Tibial nerve (tissue), 4 donors: ENCODE measurements at places on chromosomes 3 and 15.

DNA sequence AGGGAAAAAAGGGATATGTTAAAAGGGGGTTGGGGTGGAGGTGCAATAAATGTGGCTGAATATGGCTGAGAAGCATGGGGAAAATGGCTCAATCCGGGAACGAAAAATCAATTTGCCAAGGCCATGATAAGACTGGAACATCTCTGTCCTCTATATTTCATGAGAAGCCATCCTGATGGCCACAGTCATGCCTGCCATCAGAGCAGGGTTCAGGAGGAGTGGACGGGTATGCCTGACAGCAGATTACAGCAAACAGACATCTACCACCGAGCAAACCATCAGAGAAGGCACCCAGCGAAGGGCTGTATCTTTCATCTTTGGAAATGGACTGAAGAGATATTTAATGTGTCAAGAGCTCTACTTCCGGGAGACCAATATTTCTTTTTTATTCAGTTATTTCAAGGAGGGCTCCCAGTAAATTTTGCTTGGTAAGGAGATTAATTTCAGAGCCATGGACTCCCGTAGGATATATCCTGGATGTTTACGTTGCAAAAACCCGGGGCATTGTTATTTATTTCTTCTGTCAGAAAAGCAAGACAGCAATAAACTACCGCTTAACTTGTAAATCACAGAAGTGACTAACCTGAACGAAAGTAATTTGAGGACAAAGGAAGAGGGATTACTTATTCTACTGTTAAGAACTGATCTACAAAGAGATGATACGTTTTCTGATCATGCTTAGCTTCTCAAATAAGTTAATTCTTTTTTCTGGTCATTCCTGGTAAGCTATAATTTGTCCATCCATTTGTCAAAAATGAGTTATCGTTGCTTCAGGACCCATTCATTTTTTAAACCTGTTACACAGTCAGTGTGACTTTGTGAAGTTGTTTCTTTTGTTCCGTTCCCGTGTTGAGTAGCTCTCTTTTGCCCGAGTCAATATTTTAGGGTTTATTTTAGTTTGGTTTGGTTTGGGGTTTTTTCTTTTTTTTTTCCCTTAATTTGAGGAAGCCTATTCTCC is 80.6 kb upstream of the CHD2 start:
- H3K27me3 ChIP-seq, result no peaks in the 10 kb centered on the region
- H3K27ac ChIP-seq, result peak overlapping the region; percentile 88

GRCh38 chr3:100103558-100104441 is 10.5 kb downstream of the FILIP1L start:
- H3K4me1 ChIP-seq, result no peaks in the 10 kb centered on the region
- H3K27me3 ChIP-seq, result no peaks in the 10 kb centered on the region
- DNase-seq, result no peak

GRCh38 chr3:19254189-19254588 is 105.9 kb downstream of the KCNH8 start:
- no peaks in the 10 kb centered on the region for H3K27me3 ChIP-seq
- H3K4me1 ChIP-seq, result no peaks in the 10 kb centered on the region
- no peak overlapping the region for H3K27ac ChIP-seq
- H3K36me3 ChIP-seq, result no peaks in the 10 kb centered on the region
- H3K4me3 ChIP-seq, result no peak overlapping the region

GRCh38 chr3:15492847-15493360 is 28.6 kb downstream of the COLQ start:
- H3K4me3 ChIP-seq, result no peak overlapping the region
- no peak for DNase-seq
- peaks cover 5% of the 10 kb centered on the region for H3K4me1 ChIP-seq
- no peaks in the 10 kb centered on the region for H3K36me3 ChIP-seq

- peaks cover 39% of the 10 kb centered on the region for H3K4me1 ChIP-seq
- DNase-seq, result no peak
- H3K4me3 ChIP-seq, result no peak overlapping the region
- no peak overlapping the region for H3K27ac ChIP-seq
- no peaks in the 10 kb centered on the region for H3K27me3 ChIP-seq
- no peaks in the 10 kb centered on the region for H3K36me3 ChIP-seq
These were observed 157.3 kb upstream of the BHLHE40 start for GRCh38 chr3:4821975-4822374.

GRCh38 chr15:26050984-26051383 is 187.9 kb upstream of the ATP10A start:
- peaks cover 10% of the 10 kb centered on the region for H3K4me1 ChIP-seq
- no peaks in the 10 kb centered on the region for H3K36me3 ChIP-seq
- no peaks in the 10 kb centered on the region for H3K27me3 ChIP-seq
- DNase-seq, result no peak

DNA sequence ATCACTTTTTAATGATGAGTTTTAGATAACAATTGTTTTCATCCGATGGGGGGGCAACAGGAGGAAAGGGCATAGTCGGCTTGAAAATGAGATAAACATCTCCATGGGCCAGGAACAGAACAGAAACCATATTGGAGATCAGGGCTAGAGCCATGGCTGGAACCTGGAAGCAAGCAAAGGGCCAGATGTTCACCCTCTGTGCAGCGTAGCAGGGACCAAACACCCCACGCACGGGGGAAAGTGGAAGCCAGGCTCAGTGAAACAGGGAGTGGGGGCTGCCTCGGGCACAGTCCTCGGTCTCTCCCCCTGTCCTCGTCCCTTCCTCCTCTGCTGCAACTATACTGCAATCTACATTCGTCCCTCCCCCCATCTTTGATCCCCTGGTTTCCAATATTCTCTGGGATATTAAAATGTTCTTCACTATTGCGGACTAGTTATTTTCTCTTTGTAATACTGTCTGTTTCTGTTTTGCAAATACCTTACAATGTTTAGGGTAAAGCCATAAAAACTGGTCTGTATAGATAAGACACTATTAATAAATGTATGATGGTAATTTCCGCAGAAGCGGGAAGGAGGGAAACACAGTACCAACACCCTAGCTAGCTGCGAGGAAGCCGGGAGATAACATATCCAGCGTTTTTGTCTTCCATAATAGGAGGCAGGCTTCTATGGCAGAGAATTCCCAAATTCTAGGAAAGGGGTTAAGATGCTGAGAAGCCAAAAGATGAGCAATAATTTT is 121.5 kb downstream of the XXYLT1 start:
- H3K4me1 ChIP-seq, result no peaks in the 10 kb centered on the region
- no peak for DNase-seq
- H3K27ac ChIP-seq, result peak overlapping the region; percentile 68
- no peaks in the 10 kb centered on the region for H3K27me3 ChIP-seq
- no peaks in the 10 kb centered on the region for H3K36me3 ChIP-seq

- H3K36me3 ChIP-seq, result no peaks in the 10 kb centered on the region
- H3K4me1 ChIP-seq, result peaks cover 6% of the 10 kb centered on the region
- DNase-seq, result no peak
- no peak overlapping the region for H3K27ac ChIP-seq
- no peaks in the 10 kb centered on the region for H3K27me3 ChIP-seq
- no peak overlapping the region for H3K4me3 ChIP-seq
These were observed 54.5 kb upstream of the LRIG1 start for GRCh38 chr3:66555214-66555844.

DNA sequence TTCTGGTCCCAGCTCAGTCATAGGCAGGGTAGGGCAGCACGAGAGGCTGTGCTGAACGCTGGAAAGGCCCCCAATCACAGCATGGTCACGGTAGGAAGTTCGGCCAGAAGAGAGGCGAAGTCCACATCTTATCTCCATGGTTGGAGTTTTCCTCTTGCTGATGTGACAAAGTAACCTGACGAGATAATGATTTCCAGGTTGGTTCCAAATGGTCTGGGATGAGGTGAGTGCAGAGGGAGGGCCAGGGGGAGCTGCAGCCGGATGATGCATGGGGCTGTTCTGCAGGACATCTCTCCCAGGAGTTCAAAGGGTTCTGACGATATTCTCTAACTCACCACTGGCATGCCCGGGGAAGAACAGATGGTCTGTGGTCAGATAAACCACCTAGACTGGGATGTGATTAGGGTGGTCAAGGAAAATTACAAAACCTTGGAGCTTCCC is 83.2 kb upstream of the WNT5A start:
- H3K4me1 ChIP-seq, result no peaks in the 10 kb centered on the region
- H3K36me3 ChIP-seq, result no peaks in the 10 kb centered on the region
- no peaks in the 10 kb centered on the region for H3K27me3 ChIP-seq
- H3K4me3 ChIP-seq, result no peak overlapping the region

DNA sequence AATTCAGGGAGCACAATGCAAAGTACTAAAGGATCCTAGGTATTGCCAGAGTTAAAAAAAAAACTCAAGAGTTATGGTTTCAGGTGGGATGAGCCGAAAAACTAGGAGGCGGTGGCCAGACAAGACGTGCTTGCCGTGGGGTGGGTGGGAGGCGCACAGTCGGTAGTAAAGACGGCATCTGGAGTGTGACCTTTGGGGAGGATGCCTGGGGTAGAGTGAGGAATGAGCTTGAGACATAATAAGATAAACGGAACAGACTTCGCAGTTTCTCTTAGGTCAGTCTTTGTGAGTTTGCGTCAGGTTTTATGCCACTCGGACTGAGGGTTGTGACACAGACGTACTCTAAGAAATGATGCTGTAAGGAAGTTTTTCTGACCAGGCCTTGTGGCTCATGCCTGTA is 139.6 kb downstream of the LRRK1 start:
- H3K27me3 ChIP-seq, result no peaks in the 10 kb centered on the region
- no peak overlapping the region for H3K4me3 ChIP-seq
- H3K4me1 ChIP-seq, result no peaks in the 10 kb centered on the region
- H3K27ac ChIP-seq, result no peak overlapping the region
- H3K36me3 ChIP-seq, result no peaks in the 10 kb centered on the region
- no peak for DNase-seq

DNA sequence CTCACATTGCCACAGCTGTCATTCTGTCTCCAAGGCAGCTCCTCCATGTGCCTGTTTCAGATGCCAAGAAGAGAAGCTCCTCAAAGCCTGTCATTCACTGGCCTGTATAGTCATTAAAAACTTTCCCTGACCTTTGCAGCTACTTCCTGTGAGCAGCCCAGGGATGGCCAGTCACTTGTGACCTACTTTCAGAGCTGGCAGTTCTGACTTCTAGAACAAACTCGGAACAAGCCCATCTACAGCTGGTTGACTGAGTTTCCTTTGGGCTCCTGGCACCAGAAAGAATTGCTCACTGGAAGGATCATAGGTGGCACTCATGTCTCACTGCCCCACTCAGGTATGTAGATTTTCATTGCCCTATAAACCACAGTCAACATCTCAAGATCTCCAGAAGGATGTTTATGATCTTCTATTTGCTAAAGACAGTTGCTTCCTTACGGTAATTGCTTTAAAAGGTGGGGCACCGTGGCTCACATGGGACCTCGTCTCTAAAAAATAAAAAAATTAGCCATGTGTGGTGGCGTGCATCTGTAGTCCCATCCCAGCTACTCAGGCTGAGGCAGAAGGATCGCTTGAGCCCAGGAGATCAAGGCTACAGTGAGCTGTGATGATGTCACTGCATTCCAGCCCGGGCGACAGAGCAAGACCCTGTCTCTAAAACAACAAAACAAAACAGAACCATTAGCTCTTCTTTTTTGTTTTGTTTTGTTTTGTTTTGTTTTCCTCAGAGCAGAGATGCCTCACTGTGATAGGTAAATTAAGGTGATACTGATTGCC is 11.2 kb upstream of the ATP13A3 start:
- no peak for DNase-seq
- no peaks in the 10 kb centered on the region for H3K27me3 ChIP-seq
- H3K4me1 ChIP-seq, result peaks cover 5% of the 10 kb centered on the region
- no peak overlapping the region for H3K4me3 ChIP-seq
- H3K36me3 ChIP-seq, result no peaks in the 10 kb centered on the region
- no peak overlapping the region for H3K27ac ChIP-seq

- no peaks in the 10 kb centered on the region for H3K36me3 ChIP-seq
- no peak overlapping the region for H3K4me3 ChIP-seq
- H3K4me1 ChIP-seq, result no peaks in the 10 kb centered on the region
- no peak overlapping the region for H3K27ac ChIP-seq
- no peak for DNase-seq
These were observed 36.9 kb upstream of the MEIS2 start for GRCh38 chr15:37137221-37137620.

- no peaks in the 10 kb centered on the region for H3K4me1 ChIP-seq
- DNase-seq, result no peak
- H3K4me3 ChIP-seq, result no peak overlapping the region
- no peaks in the 10 kb centered on the region for H3K27me3 ChIP-seq
- H3K27ac ChIP-seq, result peak overlapping the region; percentile 29
- H3K36me3 ChIP-seq, result no peaks in the 10 kb centered on the region
These were observed 902 bp downstream of the P2RY13 start for GRCh38 chr3:151328298-151328995.

DNA sequence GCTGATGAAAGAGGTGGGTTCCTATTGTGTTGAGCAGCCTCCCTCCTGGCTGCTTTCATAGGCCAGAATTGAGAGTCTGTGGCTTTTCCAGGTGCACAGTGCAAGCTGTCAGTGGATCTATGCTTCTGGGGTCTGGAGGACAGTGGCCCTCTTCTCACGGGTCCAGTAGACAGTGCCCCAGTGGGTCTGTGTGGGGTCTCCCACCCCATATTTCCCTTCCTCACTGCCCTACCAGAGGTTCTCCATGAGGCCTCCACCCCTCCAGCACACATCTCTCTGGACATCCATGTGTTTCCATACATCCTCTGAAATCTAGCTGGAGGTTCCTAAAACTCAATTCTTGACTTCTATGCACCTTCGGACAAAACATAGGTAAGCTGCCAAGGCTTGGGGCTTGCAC is 201.2 kb downstream of the FAM43A start:
- no peaks in the 10 kb centered on the region for H3K4me1 ChIP-seq
- no peak overlapping the region for H3K27ac ChIP-seq
- H3K4me3 ChIP-seq, result no peak overlapping the region
- no peak for DNase-seq

- no peaks in the 10 kb centered on the region for H3K36me3 ChIP-seq
- DNase-seq, result no peak
- H3K27ac ChIP-seq, result no peak overlapping the region
- H3K27me3 ChIP-seq, result no peaks in the 10 kb centered on the region
- H3K4me3 ChIP-seq, result no peak overlapping the region
These were observed 33.4 kb downstream of the ETV5 start for GRCh38 chr3:186075489-186075888.

DNA sequence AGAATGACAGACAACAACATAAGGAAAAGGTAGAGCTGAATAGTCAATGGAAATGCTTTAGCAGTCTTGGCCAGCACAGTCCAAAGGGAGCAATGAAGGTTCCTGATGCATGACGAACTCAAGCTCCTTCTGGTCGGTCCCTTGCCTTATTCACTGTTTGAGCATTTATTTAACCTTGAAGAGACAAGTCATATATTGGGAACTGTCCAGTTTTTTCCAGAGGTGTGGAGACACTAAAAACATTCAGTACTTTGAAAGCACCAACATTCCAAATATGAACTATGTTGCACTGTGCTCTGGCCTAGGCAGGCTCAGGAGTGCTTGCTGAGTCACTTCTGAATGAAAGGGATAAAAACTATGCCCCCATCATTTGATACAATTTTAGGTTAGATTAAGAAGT is 384.8 kb downstream of the MECOM start:
- H3K4me1 ChIP-seq, result peaks cover 3% of the 10 kb centered on the region
- H3K27ac ChIP-seq, result no peak overlapping the region
- no peak for DNase-seq
- no peak overlapping the region for H3K4me3 ChIP-seq
- no peaks in the 10 kb centered on the region for H3K36me3 ChIP-seq
